ENCODE measurements at places on chromosomes 11 and 22.

- DNase-seq, result no peak
Measured at GRCh38 chr11:84056653-84057376, 770.6 kb upstream of the CCDC90B start.

DNA sequence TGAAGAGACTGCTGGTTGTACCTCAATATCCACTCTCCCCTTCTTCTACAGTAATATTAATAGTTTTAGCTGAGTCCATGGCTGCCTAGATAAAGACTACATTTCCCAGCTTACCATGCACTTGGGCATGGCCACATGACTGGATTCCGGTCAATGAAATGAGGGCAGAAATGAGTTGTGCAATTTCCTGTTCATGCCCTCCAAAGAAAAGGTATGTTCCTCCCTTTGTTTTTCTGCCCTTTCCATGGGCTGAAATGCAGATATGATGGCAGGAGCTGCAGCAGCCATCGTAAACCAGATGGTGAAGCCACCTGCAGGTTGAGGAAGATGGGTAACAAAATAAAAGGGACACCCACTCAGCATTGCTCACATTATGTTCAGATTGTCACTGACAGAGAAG is 15.3 kb upstream of the ELFN2 start:
- no peak for DNase-seq

DNA sequence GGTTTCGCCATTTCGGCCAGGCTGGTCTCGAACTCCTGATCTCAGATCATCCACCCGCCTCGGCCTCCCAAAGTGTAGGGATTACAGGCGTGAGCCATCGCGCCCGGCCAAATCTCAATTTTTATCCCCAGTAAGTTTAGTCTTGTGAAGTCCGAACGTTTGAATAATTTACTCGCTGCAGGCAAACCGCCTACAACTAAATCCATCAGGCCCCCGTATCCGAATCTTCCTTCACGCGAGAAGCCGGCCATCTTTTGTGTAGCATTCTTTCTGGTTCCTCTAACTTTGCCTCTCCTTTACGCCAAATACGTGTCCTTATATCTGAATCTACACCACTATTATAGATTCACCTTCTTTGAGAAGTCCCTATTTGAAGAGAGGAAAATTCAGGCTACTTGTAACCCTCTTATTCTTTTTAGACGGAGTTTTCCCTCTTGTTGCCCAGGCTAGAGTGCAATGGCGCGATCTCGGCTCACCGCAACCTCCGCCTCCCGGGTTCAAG is 581 bp upstream of the EIF3L start:
- no peak for DNase-seq

DNA sequence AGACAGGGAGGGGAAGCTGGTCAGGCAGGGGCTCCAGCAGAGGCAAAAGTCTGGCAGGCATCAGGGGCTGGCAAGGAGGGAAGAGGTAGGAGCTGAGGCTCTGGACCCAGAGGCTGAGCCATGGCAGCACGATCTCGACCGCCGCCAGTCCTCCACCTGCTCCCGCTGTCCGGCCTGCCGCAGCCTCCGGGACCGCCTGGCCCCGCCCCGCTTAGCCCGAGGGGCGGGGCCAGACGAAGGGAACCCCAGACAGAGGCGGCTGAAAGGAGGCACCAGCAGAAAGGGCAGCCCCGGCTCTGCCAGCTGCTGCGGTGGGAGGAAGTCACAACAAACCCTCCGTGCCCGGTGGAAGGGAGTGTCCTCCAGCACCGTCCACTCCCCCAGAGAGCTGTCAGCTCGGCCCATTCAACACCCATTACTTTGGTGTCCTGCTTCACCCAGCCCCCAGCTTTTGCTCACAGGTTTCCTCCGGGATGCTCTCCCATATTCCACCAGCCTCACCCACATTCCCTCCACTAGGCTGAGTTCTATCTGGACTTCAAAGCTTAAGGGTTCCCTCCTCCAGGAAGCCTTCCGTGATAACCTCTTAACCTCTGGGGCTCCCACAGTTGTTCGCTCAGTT is at the start of gene MFNG:
Gene MFNG (minus strand): TSS at position 161 of the 622 bp plus-strand sequence. CDS start 207 bp downstream, outside the sequence.
- DNase-seq, result peak; percentile 22

DNA sequence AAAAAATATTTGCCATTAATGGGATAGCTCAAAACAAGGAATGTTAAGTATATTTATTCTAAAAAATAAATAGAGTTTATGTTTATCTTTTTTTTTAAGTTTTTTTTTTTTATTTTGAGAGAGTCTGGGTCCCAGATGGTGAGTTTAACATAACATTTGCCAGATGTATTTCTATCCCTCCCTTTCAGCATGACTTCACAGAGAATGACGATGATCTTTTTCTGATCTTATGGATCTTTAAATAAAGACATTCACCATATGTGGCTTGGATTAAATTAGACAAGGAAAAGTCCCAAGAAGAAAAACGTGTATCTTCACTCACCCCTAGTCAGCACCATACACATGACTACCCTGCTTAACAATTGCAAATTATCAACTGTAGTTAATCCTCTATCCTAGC is 839.8 kb upstream of the CNTN5 start:
- DNase-seq, result no peak

All from putamen (tissue), 1 donor.